Left ventricle myocardium superior (tissue), 1 donor: ENCODE measurements at places on chromosomes 3 and 15. TPM values are rescaled to one million over a fixed set of nuclear protein-coding genes. Genes with fewer than 3 reads are reported as not detected.

The FHIT gene
- 18.2 TPM for total RNA-seq

The LIPC gene
- 0.32 TPM for total RNA-seq

The DNAH1 gene
- 2.3 TPM for total RNA-seq

The IGF1R gene
- 33.3 TPM for total RNA-seq

The HES1 gene
- total RNA-seq = 13.4 TPM
